ENCODE measurements at places on chromosomes 3 and 15.

GRCh38 chr3:27486336-27486735, 2.2 kb upstream of the SLC4A7 start:
- DNase-seq: no peak

DNA sequence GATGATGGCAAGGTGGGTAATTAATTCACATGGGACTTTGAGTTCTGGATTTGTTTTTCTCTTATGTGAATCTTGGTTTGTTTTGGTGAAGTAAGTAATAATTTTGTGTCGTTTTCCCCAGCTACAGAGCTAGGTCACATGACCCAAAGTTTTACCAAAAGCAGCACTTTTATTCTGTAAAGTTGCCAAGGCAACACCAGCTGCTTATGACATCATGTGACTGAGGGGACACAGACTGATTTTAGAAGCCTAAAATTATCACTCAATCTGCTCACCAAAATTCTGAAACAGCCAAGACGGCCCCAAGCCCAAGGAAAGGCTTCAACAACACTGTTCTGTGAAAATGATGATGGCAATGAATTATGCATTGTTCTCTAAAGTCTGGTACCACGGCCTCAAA, 63.9 kb downstream of the MEX3B start:
- DNase-seq: no peak

- DNase-seq: no peak
Measured at GRCh38 chr3:135023996-135024658, 229.1 kb downstream of the EPHB1 start.

DNA sequence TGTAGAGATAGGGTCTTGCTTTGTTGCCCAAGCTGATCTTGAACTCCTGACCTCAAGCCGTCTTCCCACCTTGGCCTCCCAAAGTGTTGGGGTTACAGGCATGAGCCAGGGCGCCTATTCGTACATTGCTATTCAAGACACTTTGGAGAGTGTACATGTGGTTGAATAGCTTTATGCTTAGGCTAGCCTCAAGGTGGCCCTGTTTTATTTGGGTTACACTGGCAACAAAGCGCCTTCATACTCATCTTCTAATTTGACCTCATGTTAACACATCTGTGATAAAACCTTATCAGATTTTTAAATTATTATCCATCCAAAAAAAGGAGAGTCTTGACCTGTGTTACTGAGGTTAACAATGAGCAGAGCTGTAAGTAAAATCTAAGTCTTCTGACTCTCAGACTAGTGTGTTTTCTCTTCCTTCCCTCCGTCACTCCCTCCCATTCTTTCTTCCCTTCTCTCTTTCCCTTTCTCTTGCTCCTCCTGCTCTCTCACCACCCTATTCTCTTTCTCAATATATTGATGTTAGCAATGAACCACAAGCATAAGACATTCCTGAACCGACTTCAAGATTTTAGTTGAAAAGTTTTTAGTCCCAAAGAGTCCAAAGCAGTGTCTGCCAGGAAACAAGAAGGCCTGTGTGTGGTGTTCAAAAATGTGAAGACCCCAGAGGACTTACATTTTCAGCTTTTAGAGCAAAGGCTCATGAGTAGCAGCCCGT, 603.7 kb upstream of the CFAP20DC start:
- no peak for DNase-seq

DNA sequence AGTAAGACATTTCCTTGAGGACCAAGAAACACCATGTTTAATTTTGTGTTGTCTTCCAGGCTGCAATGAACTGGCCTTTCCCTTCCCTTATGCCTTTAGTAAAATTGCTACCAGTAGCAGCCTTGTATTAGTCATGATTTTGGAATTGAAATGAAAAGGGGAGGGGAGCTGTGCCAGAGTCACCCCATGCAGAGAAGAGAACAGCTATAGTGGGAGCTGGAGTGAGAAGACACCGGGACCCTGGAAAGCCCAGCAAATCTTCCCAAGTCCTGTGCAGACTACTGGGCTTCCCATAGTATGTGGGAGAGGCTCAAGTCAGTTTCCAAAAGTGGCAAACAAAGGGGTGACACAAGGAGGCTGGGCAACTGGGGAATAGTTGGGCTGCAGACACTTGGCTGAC, 178.5 kb downstream of the NR1D2 start:
- DNase-seq: no peak

- DNase-seq: no peak
Measured at GRCh38 chr3:127787071-127787490, 35.2 kb downstream of the MGLL start.

GRCh38 chr15:57343048-57343447, 33.3 kb upstream of the CGNL1 start:
- no peak for DNase-seq

GRCh38 chr3:5058471-5058951, 63.6 kb upstream of the ARL8B start:
- no peak for DNase-seq

DNA sequence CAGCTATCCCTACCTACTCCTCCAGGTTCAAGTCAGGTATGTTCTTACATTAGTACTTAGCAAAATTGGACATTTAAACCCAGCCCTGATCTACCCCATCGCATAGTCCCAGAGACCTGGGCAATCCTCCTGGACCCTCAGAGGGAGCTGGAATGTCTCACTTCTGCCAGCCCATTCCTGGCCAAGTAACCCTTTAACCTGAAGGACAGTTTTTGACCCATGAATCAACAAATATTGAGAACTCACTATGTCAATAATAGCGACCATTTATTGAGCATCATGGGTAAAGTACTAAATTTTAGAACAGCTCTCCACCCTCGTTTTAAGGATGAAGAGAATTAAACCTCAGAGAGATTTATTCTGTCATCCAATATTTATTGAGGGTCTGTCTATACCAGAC, 70.4 kb downstream of the RBPMS2 start:
- peak; percentile 61 for DNase-seq

- DNase-seq: peak; percentile 45
Measured at GRCh38 chr3:194871864-194872668, 186.4 kb downstream of the FAM43A start.

DNA sequence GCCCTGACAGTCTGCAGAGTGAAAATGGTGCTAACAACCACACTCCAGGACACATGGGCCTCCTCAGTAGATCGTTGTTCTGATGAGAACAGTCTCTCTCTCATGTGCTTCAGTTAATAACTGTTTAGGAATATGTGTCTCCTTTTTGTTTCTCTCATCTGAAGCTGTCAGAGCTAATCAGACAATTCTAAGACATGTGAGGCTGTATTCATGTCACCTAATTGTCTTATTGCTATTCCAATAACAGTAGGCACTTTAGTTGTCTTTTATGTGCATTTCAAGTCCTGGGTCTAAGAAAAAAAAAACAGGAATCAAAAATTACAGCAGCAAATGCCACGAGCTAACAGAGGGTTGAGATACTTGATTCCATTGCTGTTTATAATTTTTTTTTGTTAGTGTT, 89.1 kb downstream of the WDR49 start:
- no peak for DNase-seq

- no peak for DNase-seq
Measured at GRCh38 chr3:180619723-180620122, 17.8 kb downstream of the TTC14 start.

DNA sequence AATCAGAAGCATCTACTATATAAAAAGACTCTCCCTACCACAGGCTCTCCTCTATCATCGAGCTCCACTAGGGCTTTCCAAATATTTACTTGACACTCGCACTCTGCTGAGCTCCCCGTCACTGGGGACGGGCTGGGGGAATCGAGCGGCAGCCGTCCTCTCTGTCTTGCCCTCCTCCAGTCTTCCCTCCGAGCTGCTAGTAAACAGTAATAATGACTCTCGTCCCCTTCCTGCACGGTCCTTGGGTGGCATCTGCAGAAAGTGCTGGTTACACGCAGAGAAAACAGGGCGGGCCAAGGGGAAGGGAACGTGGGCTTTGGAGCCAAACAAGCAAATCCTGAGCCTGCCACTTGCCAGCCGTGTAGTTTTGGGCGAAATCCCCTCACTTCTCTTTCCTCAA, 96.6 kb downstream of the LRIG1 start:
- DNase-seq: no peak

GRCh38 chr3:98577178-98577895, 16.1 kb downstream of the CPOX start:
- DNase-seq: no peak

GRCh38 chr3:133965013-133965570, 64.6 kb downstream of the SLCO2A1 start:
- DNase-seq: no peak

- DNase-seq: no peak
Measured at GRCh38 chr3:71271596-71271995, 311.9 kb downstream of the FOXP1 start.

- DNase-seq: no peak
Measured at GRCh38 chr15:44598892-44599291, 61.9 kb downstream of the EIF3J start.

DNA sequence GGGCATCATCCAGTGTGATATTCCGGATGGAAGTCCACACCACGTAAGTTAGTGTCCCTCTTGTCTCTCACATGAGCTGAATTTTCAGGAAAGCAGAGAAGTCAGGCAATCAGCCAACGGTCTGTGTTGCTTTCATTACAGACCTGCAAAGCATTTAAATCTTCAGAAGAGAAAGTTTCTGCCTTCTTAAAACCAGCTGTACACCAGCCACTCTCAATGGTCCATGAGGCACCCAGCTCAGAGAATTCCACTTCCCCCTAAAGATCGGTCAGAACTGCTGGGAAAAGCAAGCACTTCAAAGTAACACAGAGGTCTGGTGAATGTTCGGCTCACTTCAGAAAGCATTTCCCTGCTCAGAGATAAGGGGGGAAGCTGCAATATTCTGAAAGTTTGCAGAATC, 903.7 kb downstream of the EPHA3 start:
- no peak for DNase-seq

DNA sequence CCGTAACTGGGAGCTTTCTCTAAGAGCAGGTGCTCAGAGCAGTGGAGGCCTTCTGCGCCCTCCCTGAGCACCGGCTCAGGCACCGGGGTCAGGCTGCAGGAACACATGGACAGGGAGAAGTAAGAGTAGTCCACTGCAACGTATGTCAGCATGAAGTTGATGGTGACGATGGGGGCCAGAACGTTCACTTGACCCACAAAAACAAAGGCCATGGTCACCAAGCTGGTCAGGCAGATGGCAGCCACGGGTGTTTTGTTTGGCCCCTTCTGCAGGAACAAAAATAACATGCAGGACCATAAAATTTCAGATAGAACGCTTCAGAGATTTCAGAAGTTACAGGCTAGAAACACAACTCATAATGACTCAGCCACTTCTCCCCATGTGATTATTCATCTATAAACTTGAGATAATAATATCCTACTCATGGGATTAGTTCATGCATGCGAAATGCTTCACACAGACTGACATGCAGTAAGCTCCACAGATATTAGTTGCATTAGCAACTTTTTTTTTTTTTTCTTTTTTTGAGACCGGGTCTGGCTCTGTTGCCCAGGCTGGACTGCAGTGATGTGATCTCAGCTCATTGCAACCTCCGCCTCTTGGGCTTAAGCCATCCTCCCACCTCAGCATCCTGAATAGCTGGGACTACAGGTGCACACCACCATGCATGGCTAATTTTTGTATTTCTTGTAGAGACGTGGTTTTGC, 52.2 kb upstream of the HEG1 start:
- DNase-seq: no peak

- no peak for DNase-seq
Measured at GRCh38 chr15:87362531-87362930, 894.0 kb downstream of the NTRK3 start.

DNA sequence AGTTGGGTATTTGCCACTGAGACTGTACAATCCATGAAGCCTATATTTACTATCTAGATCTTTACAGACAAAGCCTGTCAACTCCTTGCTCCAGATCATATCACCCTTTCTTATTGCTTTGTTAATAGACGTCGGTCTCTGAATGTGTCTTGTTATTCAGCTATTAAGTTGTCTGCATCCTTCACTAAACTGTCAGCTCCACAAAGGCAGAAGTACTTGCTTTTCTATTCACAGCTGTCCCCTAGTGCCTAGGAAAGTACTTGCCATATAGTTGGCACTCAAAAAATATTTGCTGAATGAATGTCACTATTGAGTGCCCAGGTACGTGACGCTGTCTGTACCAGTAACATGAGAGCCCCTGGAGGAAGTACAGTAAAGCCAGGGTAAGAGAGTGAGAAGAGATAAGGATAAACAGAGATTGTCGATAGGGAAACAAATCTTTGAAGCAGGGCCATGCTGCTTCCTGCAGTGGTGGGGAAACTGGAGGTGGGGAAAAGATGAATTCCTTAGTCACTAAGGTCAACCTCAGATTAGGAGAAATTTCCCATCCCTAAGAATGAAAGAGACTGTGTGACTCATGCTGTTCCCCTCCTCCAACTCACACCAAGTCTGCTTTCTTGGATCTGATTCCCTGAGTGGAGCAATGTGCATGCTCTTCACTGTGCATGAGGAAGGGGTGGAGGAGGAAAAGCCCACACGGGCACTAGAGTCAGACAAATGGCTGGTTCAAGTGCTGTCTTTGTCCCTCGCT, 36.3 kb downstream of the PRICKLE2 start:
- no peak for DNase-seq
